GM23338 (cell line): ENCODE measurements at places on chromosomes 7 and 10. TPM values are rescaled to one million over a fixed set of nuclear protein-coding genes. Genes with fewer than 3 reads are reported as not detected.

PSMC2 gene
- 99.8 and 131 TPM in 2 replicates for total RNA-seq

TMEM139 gene
- 2.3 and 3.6 TPM in 2 replicates for total RNA-seq

ABCB8 gene
- total RNA-seq, result 27.1 and 41.1 TPM in 2 replicates

TUBAL3 gene
- not detected in 2 replicates for total RNA-seq

DNA sequence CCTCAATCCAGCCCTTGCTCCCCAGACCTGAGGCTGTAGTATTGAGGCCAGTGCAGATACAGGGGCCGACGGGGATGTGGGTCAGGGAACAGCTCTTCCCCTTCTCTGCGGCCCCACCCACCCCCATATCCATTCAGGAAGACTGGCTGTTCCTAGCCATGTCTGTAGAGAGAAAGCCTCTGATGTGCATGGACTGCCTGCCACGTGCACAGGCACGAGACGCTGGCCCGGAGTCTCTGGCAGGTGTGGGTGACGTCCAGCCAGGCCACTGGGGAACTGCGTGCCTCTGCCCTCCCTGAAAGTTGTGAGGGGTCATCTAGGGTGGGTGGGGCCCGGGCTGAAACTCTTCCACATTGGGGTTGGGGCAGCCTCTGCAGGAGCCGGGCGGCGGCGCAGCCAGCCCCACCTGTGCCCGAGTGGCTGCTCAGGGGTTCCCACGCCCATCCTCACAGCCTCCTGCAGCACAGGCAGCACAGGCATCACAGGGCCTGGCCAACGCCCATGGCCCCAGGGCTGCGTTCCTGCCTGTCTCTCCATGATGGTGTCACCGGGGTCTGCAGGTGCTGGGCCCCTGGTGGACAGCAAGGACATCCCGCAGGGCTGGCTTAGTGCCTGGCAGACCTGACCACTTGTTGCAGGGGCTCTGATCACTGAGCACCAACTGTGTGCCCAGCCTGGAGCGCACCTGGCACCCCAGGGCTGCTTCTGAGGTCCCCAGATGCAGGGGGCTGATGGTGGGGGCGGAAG, 27.5 kb downstream of the MICALL2 start:
- DNase-seq, result no peak

- DNase-seq, result peak; percentile 40
These were observed 12.8 kb downstream of the LBX1 start for GRCh38 chr10:101216207-101217043.

DNA sequence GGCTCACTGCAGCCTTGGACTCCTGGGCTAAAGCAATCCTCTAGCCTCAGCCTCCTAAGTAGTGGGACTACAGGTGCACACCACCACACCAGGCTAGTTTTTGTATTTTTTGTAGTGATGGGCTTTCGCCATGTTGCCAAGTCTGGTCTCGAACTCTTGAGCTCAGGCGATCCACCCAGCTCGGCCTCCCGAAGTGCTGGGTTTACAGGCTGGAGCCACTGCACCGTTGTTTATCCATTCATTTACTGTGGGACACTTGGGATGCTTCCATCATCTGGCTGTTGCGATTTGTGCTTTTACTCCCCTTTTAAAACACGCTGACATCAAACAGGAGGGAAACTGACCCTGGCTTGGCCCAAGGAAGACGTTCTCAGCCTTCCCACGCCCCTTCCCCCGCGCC, 30.5 kb upstream of the SMARCD3 start:
- no peak for DNase-seq

- no peak for DNase-seq
These were observed 48.7 kb upstream of the PPP1R3C start for GRCh38 chr10:91681361-91682276.

DNA sequence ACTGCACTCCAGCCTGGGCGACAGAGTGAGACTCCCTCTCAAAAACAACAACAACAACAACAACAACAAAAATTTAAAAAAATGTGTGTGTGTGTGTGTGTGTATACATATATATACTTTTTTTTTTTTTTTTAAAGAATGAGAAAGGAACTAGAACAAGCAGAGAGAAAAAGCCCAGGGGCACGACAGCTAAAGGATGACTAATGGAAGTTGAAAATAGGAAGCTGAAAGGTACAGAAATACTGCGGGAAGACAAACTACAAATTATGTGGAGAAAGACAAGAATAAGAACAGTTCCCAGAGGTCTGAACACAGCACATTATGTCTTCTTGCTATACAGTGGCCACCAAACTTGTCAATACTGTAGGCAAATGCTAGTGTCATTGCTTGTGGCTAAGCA, 141.9 kb upstream of the PRSS1 start:
- DNase-seq, result no peak

DNA sequence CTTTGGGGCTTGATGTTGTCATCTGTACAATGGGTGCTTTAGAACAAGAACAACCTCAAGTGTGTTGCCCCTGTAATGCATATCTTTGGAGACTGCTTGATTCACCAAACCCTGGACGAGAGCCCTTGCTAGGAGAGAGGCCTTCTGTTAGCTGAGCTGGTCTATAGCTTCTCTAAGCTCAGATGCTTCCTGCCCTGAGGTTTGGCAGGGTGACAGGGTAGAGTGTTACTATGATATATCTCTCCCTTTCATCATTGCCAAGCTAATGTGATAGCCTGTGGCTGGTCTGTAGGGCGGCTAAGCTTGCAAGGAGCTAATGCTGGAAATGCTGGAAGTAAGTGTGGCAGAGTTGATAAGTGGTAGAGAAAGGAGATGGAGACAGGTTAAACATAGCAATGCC, 364.1 kb downstream of the RPS24 start:
- no peak for DNase-seq

DNA sequence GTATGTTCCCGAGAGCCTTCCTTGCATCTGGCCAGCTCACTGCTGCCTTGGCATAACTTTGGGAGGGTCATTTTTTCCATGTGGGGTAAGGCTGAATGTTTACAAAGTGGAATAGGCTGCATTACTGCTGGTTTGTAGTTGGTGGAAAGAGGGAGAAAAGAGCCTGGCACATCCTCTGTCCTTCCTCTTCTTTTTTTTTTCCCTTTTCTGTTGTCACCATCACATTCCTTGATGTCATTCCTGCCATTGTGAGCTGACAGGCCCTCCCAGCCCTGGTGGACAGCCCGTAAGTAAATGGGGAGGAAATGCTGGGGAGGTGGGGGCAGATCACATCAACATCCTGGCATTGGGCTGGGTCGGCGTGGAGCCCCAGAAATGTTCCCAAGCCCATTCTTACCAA, at the start of gene GARIN1A:
Gene GARIN1A, plus strand, starts transcription at position 301 of the 400 bp plus-strand sequence. CDS start 106 bp downstream, outside the sequence.
- DNase-seq, result no peak

- DNase-seq, result no peak
These were observed 172.4 kb upstream of the ZMIZ1 start for GRCh38 chr10:78896159-78896928.

DNA sequence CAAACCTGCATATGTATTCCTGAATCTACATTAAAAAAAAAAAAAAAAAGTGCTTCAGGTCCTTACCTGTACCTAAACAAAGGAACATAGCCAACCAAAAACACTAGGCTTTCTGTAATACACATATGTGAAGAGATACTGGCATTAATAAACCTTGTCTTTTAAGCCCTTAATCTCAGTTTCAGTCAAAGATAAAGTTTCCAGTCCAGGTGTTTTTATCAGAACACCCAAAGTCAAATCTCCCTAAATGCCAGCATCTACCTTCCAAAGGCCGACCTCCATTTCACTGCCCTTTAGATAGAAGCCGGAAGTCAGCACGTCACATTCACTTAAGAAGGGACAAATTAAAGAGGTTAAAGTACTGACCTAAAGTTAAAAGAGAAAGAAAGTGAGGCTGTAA, 79.8 kb upstream of the NEBL start:
- DNase-seq, result no peak

- no peak for DNase-seq
These were observed 12.4 kb downstream of the PRKAG2 start for GRCh38 chr7:151864561-151864960.

DNA sequence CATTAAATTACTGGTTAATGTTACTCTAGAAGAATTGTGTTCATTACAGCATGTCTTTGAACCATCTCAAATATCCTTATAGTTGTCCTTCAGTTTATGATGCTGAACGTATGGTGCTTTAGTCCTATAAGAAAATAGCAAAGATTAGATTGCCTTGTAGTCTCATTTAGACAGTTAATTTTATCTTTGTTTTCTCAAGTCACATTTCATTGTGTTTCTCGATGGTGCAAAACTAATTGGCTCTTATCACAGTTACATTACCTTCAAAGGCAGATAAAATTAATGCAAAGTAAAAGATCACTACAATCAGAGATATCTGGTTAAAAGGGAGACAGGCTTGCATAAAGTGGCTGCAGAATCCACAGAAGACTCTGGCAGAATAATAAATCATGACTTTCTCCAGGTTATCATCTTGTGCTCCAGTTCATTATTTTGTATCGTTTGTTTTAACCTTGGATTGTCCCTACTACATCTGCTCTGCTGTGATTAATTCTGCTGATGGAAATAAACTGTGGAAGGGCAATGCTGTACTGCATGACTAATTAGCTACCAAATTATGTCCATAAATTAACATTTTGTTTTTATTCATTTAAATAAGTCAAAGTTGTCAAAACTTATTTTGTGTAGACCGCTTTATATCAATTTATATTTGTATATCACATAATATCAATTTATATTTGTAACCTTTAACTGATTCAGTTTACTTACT, 24.2 kb downstream of the PRPS1L1 start:
- no peak for DNase-seq

GRCh38 chr7:25855854-25856782, 295.9 kb upstream of the NFE2L3 start:
- peak; percentile 36 for DNase-seq

DNA sequence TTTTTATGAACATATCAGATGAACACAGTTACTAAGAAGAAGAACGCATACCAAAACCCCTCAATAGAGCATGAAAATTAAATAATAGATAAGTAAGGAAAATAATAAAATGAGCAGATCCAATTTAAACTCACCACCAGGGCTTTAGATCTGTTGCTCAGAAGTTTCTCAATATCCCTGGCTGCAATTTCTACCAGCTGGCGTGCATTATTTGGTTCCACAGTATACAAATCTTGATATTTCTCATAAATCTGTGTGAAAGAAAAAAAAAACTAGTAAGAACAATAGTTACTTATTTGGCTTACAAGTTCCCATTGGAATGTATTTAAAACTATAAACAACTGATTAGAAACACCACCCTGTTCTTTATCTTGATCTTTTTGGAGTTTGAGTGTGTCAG, 108.6 kb downstream of the CACNA2D1 start:
- no peak for DNase-seq

DNA sequence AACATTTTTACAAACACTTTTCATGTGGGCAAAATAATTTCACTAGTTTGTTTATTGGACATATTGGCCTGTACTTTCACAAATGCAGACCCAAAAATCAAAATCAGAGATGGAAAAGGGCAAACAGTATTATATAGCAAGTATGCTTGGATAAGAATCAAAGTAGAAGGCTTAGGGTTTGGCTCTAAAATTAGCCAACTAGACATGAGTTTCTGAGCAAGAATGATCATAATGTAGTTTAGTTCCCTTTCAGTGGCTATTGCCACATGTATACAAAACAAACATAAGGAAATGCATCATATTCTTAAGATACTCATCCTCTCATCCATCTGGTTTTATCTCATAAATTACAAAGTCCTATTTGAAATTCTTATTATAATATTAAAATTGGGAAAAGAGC, 132.5 kb downstream of the IMMP2L start:
- DNase-seq, result no peak
